ENCODE measurements at places on chromosomes 13 and 19.

DNA sequence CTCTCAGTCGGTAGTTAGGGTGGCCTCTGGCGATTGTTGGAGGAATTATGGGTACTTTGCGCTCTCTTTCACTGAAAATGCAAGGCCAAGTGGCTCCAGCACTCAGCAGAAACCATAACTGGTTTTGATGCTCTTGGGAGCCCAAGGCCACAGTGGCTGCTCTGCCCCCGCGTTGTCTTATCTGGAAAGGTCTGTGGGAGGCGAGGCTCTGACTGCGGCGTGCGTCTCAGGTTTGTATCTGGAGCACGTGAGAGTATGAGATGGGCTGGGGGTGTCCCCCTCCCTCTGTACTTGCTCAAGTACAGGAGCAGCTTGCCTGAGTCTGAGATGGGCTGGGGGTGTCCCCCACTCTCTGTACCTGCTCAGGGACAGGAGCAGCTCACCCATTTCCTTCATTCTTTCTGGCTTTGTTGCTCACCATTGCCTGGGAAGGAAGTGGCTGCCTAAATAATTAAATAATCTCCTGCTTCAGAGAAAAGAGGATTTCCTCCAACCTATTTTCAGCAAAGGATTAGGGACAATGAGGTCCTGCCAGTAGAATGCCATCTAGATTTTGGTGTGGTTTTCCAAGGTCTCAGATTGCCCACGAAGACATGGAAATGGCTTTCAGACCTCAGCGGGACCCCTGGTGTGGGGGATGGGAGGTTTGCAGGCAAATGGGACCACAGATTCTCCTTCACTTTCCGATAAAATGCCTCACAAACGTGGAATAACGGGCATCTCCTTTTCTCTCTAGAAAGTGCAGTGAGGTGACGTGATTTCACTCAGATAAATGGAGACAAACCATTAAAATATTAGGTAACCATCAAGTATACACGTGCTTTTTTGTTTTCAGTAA is 14.7 kb downstream of the ATP11A start:
- no peak for DNase-seq

DNA sequence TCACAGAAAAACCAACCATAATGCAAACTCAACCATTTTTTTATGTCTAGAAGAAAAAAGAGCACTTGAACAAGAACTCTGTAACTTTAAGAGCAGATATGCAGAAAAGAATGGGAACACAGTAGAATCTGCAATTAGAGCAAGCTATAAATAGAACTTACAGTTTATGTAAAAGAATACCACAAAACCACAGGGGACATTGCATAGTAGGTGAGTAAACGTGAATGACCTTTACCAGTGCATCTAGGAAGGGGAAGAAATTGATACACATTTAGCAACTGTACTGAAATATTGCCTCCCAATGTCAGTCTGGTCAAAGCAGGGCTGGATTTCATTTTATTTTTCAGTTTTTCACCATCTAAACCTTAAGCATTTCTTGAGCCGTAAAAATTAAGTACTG is 242.2 kb upstream of the EDNRB start:
- DNase-seq, result no peak

GRCh38 chr19:40363069-40363468 is 14.6 kb downstream of the PLD3 start:
- DNase-seq, result no peak

- no peak for DNase-seq
Measured at GRCh38 chr13:20512042-20512683, 13.5 kb downstream of the CRYL1 start.

GRCh38 chr13:26062853-26063444 is 11.1 kb upstream of the SHISA2 start:
- peak; percentile 7 for DNase-seq

GRCh38 chr13:109385242-109385560 is 401.2 kb downstream of the IRS2 start:
- DNase-seq, result no peak

DNA sequence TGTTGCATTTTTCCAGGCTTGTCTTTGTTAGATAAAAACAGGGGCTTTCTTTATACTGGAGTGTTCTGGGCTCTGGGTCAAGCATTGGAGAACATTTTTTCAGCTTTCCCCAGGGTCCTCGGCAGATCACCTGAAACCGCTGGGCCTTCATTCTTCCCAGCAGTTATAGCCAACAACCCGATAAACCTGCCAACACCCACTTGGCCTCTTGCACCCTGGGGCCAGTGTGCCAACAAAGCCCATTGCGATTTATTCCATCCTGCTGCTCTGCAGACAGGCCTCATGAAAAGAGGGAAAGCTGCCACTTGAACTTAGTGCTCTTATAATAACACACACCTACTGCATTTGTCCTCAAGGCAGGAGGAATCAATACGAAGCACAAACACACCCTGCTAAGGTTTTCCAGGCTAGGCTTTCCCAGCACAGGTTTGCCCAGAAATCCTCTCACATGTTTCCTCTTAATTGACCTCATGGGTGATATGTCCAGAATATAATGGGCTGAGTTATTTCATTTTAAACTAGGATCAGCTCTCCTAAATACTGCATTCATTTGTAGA is 669.3 kb downstream of the LIG4 start:
- no peak for DNase-seq

- DNase-seq, result no peak
Measured at GRCh38 chr13:61170856-61171255, 244.8 kb downstream of the PCDH20 start.

GRCh38 chr13:29607465-29607864 is 12.0 kb upstream of the SLC7A1 start:
- DNase-seq, result no peak

GRCh38 chr13:77767413-77767812 is 69.9 kb downstream of the SLAIN1 start:
- DNase-seq, result no peak

- DNase-seq, result no peak
Measured at GRCh38 chr13:41954226-41954625, 6.7 kb downstream of the VWA8 start.

DNA sequence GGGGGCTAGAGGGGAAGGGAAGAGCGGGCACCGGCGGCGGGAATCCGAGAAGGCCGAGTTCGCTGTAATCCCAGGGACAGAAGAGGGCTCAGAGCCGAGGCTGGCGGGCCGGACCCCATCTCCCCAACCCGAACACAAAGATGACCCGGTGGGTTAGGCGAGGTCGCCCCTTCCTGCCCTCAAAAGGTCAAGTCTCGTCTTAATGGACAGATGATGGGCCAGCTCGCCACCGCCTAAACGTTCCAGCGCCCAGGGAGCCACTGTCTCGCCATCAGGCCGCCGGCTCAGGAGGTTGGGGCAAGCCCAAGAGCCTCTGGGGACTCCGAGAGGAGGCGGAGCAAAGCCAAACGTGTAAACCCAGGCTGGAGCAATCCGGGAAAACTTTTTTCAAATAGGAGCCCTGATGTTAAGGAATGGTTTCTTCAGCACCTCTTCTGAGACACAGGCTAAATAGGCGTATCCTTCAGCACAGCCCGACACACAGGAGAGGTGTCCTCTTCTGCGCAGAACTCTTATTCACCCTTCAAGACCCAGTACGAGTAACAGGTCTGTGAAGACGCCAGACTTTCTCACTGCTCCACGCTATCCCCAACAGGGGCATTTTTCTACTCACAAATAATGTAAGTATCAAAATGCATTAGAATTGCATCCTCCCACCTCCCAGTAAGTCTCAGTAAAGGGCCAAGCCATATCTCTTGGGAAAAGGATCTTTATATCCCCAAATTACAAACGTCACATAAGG is 6.3 kb upstream of the POU4F1 start:
- DNase-seq, result no peak

- no peak for DNase-seq
Measured at GRCh38 chr19:40739030-40739839, 11.0 kb downstream of the ACTMAP start.

DNA sequence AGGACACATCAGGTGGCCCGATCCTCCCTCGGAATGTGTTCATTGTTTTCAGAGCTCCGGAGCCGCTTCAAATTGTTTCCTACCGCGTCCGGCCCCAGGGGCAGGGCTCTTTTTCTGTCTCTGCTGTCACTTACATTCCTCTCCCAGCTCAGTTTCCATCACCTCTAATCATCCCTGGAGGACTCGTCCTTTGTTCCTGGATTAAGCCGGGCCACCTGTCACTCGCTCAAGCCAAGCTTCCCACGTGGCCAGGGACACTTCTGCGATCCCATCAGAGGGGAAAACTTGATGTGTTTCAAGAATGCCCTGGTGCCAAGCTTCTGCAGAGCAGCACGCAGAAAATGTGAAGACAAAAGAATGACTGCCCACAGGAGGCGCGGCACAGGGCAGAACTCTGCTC is 13.5 kb downstream of the IL17D start:
- DNase-seq, result no peak

All from effector CD8-positive, alpha-beta T cell (primary cell).